GM04504 (cell line): ENCODE measurements at places on chromosomes 3 and 15.

DNA sequence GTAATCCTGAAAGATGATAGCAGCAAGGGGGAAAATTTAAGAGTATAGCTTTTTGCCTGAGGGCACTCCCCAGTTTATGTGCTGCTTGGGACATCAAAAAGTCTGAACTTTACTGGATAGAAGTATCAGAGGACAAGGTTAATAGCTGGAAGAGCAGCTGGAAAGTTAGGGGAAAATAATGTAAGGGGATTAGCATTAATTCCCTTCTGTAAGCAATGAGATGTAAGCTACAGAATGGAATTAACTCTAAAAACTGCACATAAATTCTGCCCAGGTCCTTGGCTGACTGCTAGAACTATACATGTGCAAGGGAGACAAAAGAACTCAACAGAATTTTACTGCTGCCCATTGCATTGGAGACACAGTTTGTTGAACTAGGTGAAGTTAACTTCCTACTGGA lies 55.6 kb downstream of the ATP11B start:
- DNase-seq, result no peak

DNA sequence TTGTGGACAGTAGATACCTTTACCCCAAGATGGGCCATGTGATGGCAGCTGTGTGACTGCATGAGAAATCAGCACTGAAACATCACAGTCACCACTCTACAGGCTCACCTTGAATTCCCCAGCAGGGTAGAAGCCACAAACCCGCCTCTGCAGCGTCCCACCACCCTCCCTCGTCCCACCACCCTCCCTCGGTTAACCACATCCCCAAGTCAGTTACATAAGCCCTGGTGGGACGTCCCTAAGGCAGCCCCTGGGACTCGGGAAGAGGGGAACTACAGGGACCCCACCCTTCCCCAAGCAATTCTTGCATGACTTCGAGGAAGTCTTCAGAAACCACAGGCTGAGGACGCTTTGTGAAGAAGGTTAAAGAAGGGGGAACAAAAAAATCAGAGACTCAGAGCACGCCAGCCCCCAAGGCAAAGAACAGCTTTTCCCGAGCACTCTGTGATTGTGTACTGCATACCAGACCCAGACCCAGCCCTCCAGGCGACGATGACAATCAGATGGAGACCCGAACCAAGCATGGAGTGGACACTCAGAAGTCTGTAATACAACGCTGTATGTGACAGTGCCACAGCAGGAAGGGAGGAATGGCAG lies 60.5 kb downstream of the SH3BP5 start:
- DNase-seq, result no peak

DNA sequence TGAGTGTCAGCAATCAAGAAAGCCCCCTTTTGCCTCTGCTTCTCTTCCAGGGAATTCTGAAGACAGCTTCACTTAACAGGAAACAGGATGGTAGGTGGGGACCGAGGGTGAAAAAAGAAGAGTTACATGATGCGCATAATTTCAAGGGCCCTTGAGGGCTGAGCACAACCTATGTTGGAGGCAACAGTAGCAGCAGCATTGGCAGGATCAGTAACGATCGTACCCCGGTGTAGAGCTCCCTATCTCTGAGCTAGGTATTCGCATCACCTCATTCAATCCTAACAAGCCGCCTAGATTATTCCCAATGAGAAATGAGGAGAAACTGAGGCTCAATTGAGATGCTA lies 432 bp upstream of the RAD54L2 start:
- DNase-seq, result no peak

DNA sequence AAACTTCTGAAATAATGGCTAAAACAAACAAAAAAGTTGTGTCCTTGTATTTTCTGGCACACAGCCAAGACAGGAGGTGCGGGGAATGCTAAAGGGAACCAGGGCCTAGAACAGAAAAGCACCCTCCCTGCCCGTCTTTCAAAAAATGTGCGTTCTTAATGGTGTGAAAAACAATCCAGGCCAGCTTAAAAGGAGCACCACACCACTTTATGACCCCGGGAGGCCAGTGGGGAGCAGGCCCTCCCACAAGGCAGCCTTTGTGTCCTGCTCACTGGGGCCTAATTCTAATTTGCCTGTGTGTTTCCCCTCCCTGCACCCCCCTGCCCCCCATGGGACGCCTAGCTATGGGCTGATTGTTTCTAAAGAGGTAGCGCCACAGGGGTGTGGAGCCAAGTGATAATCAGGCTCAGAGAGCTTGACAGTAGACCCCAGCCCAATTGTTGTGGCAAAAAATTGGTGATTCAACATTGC lies 181.4 kb downstream of the GREM1 start:
- DNase-seq, result no peak

GRCh38 chr3:32176989-32177701 lies 61.3 kb upstream of the CMTM8 start:
- no peak for DNase-seq

GRCh38 chr3:56207922-56208321 lies 260.3 kb downstream of the ERC2 start:
- DNase-seq, result no peak

DNA sequence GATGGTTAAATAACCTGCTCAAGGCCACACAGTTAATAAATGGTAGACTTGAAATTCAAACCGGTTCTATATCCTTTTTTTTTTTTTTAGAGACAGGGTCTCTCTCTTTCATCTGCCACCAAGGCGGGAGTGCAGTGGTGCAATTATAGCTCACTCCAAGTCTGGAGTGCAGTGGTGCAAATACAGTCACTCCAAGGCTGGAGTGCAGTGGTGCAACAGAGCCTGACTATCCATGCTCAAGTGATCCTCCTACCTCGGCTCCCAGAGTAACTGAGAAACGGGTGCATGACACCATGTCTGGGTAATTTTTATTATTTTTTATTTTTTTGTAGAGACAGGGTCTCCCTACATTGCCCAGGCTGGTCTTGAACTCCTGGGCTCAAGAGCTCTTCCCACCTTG lies 23.4 kb downstream of the DPP8 start:
- no peak for DNase-seq

- DNase-seq, result peak; percentile 83
These were observed 85.3 kb upstream of the LIMD1 start for GRCh38 chr3:45509038-45509767.

DNA sequence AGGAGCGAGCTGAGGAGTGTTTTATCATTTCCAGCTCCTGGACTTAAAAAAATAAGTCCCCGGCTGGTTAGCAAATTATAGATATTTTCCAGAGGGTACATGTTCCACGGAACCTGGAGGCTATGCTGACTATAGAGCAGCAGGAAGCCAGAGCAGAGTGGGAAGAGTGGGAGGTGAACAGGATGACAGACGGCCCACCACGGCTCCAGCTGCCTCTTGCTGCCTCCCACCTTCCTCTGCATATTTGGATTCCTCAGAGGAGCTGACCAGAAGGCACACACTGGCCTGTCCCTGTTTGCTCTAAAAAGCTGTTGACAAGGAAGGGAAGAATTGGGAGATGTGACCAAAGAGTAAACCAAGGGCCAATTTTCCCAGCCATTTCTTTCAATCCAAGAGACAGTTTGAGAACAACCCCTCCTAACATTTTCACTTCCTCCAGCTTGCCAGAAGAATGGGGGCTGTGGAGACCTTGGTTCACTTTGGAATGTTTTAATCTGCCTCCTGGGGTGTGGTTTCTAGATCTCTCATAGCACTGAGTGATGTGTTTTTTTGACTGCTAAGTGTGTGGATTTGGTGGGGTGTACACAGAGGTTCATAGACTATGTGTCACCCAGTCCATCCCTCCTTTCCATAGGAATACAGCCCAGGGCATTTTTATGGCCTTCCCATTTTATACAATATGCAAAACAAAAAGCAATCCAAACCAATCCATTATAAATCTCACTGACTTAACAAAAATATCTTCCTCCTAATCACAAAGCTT lies 36.8 kb downstream of the HGD start:
- DNase-seq, result no peak

GRCh38 chr3:118577055-118577777 lies 457.4 kb downstream of the IGSF11 start:
- no peak for DNase-seq

- DNase-seq, result no peak
These were observed 161.8 kb upstream of the BFSP2 start for GRCh38 chr3:133238015-133238414.

GRCh38 chr3:9730657-9731205 lies 804 bp upstream of the BRPF1 start:
- DNase-seq, result no peak

- no peak for DNase-seq
These were observed 4.3 kb upstream of the GLYCTK start for GRCh38 chr3:52283306-52283705.

GRCh38 chr15:32879980-32880379 lies 162.2 kb downstream of the GREM1 start:
- DNase-seq, result no peak

DNA sequence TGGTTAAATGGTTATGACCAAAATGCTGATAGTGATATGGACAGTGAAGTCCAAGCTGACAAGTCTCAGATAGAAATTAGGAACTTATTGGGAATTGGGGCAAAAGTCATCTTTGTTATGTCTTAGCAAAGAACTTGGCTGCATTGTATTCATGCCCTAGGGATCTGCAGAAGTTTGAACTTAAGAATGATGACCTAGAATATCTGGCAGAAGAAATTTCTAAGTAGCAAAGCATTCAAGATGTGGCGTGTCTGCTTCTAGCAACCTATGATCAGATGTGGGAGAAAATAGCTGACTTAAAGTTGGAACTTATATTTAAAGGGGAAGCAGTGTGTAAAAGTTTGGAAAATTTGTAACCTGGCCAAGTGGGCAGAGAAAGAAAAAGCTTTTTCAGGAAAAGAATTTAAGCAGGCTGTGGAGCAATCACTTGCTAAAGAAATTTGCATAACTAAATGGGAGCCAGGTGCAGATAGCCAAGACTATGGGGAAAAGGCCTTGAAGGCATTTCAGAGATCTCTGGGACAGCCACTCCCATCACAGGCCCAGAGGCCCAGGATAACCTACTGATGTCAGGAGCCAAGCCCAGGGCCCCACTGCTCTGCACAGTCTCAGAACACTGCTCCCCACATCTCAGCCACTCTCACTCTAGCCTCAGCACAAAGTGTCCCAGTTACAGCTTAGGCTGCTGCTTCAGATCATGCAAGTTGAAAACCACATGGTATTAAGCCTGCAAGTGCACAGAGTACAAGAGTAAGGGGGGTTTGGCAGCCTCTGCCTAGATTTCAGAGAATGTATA lies 147.8 kb upstream of the TGFBR2 start:
- no peak for DNase-seq

DNA sequence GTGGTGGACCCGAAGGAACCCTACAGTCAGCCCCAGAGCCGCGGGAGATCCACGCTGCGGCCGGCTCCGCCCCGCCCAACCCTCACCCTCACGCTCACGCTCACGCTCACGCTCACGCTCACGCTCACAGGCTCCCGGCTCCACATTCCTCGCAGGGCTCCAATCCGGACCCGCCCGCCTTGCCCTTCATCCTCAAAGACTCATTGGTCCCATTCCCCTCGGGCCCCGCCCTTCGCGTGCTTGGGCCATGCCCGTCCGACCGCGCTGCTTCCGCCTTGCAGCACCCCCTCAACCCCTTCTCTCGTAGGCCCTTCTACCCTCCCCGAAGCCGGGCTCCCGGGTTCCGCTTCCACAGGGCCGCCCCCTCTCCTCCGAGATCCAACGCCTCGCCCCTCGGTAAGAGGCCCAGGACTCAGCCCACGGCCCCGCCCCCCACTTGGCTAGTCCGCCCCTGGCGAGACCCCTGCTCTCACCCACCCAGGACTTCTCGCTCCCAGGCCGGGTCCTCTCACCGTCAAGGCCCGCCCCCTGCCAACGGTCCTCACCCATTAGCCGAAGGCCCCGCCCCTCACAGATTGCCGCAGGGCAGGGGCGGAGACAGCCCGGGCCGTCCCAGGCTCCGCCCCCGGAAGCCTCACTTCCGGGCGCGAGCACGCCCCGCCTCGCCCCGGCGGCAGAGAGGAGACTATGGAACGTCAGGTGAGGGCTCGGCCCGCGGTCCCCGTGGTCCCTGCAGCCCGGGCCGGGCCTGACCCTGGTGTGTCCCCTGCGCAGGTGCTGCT lies at the start of gene APEH:
APEH (plus strand) TSS at position 637 of the 782 bp plus-strand sequence; CDS start at position 688, 51 bp downstream.
- peak; percentile 92 for DNase-seq

DNA sequence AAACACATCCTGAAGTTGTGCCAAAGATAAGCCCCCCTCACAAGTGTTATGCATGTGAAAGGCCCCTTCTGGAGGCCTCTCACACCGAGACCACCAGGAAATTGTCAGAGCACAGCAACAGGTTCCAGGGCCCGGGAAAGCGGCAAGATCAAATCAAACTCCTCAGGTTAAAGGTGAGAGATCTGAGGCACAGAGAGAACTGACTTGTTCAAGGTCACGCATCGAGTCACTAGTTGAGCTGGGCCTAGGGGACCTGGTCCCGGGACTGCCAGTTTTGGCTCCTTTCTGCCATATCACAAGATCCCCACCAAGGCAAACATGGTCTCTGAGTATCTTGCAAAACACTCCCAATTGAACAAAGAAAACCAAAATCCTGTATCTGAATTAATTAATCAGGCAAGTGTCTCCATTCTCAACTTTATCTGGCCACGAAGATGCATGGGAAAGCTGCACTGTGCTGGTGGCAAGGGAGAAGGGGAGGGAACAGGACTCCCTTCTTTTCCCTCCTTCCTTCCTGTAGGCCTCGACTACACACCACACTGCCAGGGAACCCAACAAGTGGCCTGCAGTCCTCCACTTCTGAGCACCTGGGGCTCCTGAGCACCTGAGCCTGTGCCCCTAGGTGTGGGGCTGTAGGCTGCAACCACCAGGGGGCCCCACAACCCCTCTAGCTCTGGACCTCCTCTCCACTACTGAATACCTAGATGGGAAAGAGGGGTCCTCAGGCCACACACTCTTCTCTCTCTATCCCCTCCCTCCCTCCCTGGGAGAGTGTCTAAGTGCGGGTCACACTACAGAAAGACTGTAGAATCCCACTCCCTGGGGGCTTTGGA lies 37.3 kb downstream of the ANP32A start:
- DNase-seq, result no peak

DNA sequence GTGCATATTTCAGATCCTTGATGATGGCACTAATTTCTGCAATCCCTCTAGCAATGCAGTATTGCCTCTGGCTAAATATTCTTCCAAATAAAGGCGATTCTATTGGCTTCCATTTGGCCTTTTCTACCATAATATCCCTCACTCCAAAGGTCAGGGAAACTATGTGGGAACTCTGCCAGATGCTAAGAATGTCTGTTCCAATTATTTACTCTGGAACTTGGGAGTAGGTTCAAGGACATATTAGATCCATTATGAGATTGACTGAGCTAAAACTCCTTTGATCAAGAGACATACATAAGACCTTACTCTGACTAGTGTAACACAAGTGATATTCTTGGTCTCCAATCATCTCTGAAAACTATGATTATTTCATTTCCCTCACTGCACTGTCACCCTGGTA lies 674.5 kb upstream of the NECTIN3 start:
- no peak for DNase-seq

GRCh38 chr3:42192334-42193200 lies 73.4 kb downstream of the CCK start:
- DNase-seq, result no peak
